ENCODE measurements at places on chromosomes 5 and 9.
A peak's percentile ranks its signal among the peaks of the same experiment; 100 is the strongest.

DNA sequence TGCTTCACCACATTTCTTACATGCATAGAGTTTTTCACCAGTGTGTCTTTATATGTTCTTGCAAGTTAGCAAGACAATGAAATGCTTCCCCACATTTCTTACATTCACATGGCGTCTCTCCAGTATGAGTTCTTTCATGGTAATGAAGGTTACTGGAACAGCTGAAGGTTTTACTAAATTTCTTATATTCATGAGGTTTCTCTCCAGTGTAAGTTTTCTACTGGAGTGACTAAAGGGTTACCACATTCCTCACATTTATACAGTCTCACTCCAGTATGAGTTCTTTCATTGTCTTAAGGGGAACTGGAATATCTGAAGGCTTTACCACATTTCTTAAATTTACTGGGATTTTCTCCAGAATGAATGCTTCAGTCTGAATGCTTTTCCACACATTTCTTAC is 350.3 kb downstream of the MAT2B start:
- no peak for DNase-seq

DNA sequence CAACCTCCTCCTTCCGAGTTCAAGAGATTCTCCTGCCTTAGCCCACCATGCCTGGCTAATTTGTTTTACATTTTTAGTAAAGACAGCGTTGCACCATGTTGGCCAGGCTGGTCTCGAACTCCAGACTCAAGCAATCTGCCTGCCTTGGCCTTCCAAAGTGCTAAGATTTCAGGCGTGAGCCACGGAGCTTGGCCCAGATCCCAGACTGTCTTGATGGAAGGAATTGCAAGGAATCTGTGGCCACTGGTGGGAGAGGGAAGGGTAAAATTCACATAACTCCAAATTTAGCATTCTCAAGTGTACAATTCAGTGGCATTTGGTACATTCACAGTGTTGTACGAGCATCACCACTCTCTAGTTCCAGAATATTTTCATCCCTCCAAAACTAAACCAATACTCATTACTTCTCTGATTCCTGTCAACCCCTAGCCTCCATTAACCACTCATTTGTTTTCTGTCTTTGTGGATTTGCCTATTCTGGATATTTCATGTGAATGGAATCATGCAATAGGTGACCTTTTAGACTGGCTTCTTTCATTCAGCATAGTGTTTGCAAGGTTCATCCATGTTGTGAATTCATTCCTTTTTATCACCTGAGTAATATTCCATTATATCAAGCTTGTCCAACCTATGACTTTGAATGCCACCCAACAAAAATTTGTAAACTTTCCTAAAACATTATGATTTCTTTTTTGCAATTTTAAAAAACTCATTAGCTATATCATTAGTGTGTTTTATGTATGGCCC is 8.9 kb upstream of the MYO10 start:
- DNase-seq, result no peak

- DNase-seq, result peak; percentile 27
These were observed 121.8 kb downstream of the C5orf15 start for GRCh38 chr5:133846478-133847226.

GRCh38 chr5:11719888-11720481 is 184.3 kb downstream of the CTNND2 start:
- no peak for DNase-seq
